ENCODE measurements at places on chromosomes 7 and 10.

GRCh38 chr10:16186564-16186963, 250.2 kb upstream of the PTER start:
- DNase-seq = no peak

DNA sequence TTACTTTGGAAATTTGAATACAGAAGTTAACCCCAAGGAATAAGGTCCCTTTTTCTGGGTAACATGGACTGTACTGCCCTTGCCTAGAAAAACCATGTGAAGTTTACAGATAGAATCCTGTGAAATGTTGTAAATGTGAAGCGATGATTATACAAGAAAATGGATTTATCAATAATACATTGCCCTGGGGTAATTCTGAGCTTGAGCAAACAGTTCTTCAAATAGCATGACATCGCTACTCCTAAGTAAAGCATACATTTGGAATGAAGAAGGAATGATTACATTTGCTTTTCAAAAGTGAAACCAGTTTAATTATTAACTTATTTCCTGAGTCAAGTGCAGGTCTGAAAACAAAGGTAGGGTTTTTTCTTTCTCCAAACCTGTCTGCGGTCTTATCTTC, 43.3 kb upstream of the FZD8 start:
- DNase-seq = no peak

GRCh38 chr10:50622706-50623662, 772 bp downstream of the SGMS1 start:
- peak; percentile 8 for DNase-seq

DNA sequence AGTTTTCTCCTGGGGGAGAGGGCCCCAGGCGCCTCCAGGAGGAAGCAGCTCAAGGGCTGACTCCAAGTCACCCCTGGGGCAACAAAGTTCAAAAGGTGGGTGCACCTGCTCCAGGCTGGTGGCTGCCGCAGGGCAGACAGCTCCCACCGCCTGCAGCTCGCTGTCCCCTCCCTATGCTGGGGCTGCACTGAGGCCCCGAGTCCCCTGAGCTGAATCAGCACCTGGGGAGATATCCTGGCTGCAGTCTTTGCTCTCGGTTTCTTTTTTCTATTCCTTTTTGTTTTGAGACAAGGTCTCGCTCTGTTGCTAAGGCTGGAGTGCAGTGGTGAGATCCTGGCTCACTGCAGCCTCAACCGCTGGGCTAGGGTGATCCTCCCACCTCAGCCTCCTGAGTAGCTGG, 183.4 kb downstream of the DNAJB6 start:
- no peak for DNase-seq

GRCh38 chr10:35335133-35336083, 901 bp upstream of the CCNY start:
- DNase-seq = no peak

DNA sequence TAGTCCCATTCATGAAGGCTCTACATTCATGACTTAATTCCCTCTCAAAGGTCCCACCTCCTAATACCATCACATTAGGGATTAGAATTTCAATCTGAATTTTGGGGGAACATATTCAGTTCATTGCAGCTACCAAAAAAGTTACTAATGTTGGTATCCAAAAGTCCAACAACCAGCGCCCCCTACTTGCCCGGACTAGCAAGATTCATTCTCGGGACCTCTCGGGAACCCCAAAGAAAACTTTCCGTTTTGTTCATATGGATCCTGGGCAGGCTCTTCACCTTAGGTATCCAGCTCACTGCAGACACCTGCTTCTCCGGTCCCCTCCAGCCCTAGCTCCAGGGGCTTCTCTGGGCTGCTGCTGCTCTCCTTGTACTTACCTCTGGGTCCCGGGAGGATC, 8.9 kb upstream of the GRK5 start:
- DNase-seq = no peak

DNA sequence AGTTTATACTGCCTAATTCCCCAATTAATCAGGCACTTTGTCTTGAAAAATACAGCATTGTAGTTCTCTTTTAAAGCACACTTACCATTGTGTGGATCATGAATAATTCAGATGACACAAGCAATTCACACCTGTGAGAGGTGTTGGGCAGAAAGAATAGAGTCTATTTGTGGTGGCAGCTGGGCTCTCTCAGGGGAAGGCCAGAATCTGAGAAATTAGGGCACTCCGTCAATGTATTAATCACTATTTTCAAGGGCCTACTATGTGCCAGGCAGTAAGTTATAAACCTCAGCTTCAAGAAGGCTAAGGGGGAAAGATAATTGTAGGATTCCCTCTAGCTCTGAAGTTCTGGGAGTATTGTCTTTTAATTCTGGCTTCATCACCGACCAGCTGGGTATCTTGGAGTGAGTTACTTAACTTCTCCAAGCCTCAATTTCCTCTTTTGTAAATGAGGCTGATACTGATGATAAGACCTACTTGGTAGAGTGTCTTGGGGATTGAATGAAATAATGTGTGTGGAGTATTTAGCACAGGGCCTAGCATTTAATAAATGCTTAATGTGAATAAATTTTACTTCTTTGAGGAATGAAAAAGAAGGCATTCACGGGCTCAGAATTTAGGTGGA, 2.5 kb downstream of the CHN2 start:
- DNase-seq = no peak
